Fibroblast of the conjunctiva (primary cell): ENCODE measurements at places on chromosomes 5 and 9.
A peak's percentile ranks its signal among the peaks of the same experiment; 100 is the strongest.

- no peak for DNase-seq
Observed at GRCh38 chr9:128202648-128203023, 543 bp upstream of the DNM1 start.

DNA sequence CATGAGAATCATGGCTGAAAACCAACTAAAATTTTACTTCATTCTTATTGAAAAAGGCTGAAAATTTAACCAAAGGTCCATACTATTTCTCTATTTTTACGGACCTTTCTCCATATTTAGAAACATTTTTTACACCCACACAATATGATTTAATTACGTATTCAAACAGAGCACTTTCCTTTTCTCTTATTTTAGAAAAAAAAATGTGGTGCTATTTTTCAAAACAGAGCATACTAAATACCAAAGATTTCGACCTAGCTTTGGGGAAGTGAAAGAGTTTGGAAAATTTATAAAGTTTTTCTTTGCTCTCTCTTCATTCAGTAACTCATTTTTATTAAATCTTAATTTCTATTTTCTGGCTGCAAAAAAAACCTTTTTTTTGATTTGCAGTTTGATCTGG is 38.1 kb downstream of the RNF145 start:
- DNase-seq, result no peak

DNA sequence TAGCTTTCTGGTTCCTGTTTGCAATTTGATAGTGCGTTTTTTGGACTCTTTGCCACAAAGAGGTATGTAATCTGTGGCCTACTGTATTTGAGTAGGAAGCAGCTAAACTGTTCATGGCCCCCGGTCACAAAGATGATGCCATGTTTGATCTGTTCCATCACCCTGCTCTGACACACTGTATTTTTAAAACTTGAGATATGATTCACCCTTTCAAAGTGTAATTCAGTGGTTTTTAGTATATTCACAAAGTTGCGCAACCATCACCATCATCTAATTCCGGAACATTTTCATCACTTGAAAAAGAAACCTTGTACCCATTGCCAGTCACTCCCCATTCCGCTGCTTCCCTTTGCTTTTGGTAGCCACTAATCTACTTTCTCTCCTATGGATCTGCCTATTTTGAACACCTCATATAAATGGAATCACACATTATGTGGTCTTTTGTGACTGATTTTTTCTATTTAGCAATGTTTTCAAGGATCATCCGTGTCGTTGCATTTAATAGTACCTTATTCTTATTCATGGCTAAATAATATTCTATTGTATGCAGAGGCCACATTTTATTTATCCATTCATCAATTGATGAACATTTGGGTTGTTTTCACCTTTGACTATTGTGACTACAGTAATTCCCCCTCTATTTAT is 141.6 kb downstream of the NR3C1 start:
- peak; percentile 68 for DNase-seq

GRCh38 chr5:81855591-81855990 is 104.7 kb upstream of the SSBP2 start:
- no peak for DNase-seq

DNA sequence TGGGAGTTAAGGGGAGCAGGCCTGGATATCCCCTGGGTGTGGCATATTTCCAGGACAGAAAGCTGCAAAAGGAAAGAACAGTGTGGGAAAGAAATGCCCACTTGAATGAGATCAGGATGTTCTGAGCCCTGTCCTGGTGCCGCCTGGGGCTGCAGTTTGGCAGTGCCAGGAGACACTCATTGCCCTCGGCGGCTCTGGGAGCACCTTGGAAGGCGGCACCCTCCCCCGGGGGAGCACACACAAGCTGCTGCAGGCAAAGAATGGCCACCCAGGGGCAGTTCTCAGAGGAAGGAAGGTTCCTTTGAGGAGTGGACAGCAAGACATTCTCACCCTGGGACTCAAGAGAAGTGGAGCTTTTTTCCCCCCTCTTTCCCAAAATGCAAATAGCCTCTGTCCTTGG is 305.3 kb downstream of the NTRK2 start:
- DNase-seq, result no peak

DNA sequence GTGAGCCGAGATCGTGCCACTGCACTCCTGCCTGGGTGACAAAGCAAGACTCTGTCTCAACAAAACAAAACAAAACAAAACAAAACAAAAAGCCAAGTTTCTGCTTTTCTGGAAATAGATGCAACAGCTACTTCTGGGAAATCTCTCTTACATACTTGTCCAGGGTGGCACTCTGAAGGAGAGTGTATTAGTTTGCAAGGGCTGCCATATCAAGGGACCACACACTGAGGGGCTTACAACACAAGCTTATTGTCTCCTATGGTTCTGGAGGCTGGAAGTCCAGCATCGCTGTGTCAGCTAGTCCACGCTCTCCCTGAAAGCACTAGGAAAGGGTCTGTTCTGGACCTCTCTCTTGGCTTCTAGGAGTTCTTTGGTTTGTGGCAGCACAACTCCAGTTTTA is 277.9 kb upstream of the WWC1 start:
- no peak for DNase-seq

DNA sequence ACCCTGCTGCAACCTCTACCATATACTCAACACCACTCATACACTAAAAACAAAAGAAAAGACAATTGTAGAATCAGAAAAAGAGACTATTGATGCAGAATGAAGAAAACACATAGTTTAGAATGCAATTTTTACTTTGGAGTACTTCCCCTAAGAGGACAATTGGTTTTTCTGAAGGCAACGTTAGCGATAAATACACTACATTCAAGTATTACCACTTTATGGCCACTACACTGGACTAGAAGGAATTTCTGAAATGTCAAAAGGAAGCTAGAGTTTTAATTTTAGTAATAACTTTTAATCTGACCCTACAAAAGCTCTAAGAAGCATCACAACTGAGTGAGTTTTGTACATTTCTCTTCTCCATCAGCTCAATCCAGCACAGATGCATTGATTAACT is 24.7 kb downstream of the PUM3 start:
- no peak for DNase-seq

DNA sequence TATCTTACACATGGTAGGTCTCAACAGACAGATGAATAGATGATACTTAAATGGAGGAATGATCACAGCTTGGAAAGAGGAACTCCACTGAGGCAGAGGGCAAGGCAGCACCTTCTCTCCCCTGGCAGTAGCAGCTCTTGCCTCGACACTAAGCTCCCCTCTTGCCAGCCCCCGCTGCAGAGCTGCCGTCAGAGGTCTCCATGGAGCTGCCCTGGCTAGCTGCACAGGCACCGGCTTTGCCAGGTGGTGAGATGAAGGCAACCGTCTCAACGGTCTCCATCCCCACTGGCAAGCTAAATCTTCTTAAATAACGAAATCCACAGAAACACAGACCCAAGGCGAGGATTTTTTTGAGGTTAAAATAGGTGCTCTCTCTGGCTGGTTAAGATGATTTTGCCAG is 81.2 kb downstream of the CRB2 start:
- no peak for DNase-seq

DNA sequence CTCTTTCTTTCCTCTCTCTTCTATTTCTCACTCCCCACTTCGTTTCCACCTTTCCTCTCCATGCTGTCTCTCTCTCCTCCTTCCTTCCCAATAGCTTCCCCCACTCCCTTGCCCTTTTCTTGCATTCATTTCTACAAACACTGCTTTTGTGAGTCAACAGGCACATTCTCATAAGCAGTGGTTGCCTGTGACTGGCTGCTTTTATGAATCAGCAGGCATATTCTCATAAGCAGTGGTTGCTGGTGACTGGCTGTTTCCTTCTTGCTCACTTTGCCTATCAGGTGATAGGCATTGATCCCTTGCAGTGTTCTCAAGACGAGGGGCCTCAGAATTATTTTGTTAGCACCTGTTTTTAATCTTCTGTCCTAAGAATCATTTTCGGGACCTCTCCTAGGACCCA is 116.1 kb upstream of the ACTBL2 start:
- DNase-seq, result no peak

GRCh38 chr9:81472701-81473100 is 216.6 kb downstream of the TLE1 start:
- no peak for DNase-seq

DNA sequence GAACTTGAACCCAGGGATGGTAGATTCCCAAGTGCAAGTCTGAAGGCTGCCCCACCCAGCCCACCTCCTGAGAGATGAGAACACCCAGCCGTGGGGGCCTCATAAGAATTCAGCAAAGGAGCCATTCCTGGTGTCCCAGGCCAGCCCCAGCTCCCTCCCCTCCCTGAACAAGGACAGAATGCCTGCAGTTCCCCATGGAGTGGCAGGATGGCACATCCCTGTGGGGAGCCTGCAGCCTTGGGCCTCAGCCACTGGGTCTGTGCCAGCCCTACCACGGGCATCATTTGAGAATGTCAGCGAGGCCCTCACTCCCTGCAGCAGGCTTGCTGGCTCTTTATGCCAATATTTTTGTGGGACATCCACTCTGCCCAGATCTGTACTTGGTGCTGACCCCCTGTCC is 36.2 kb upstream of the RAPGEF1 start:
- no peak for DNase-seq

DNA sequence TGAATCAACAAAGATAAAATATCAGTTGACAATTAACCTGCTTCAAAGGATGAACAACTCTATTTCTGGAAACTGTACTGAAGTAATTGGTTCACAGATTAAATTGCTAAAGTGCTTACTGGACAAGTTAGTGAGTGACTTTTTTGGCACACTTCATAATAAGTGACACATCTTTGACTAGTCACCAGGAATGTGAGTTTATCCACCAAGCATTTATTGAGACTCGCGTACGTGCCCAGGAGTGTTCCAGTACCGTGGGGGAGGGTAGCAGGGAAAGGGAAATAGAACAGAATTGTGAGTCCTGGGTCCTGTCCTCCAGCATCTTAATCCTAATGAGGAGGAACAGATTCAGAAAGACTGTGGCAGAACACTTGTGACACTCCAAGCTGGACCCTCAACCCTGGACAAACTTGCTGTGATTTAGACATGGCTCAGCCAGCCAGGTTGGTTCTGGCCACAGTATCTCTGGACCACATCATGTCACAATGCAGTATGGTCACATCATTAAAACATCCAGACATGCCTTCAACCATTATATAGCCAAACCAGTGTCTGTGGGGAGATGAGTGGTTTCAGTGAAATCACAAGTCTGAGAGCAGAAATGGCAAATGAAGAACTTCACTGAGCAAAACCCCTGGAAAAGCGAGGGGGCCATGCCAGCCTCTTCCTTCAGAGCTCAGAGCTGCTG is 623.1 kb downstream of the BNC2 start:
- DNase-seq, result no peak

DNA sequence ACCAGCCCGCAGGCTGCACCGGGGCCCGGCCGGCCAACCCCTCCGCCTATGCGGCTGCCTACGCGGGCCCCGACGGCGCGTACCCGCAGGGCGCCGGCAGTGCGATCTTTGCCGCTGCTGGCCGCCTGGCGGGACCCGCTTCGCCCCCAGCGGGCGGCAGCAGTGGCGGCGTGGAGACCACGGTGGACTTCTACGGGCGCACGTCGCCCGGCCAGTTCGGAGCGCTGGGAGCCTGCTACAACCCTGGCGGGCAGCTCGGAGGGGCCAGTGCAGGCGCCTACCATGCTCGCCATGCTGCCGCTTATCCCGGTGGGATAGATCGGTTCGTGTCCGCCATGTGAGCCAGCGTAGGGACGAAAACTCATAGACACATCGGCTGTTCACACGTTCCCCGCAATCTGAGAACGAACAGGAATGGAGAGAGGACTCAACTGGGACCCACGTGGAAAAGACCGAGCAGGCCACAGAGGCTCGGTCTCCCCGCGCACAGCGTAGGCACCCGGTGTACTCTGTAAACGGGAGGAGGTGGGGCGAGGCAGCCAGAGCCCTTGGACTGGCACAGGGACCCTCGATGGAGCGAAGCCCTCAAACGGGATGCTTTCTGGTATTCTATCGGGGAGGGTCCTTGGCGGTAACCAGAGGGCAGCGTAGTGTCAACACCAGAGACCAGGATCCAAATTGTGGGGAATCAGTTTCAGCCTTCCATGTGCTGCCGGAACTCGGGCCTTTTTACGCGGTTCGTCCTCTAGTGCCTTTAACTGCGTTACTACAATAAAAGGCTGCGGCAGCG is 1.9 kb downstream of the FOXE1 start:
- no peak for DNase-seq

DNA sequence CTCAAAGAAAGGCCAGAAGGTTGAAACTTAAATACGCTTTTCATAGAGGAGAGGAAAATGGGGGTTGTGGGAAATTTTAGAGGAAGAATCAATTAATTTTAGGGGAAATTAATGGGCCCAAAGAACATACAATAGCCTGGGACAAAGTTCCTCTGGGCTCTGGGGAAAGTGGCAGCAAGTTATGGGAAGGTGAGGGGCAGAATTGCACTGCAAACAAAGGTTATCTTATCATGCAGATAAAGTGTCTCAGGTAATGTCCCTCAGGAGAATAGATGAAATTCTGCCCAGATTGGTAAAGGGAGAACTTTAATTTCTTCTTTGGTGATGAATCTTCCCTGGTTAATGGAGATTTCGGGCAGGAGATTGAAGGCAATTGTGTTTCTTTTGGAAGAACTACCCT is 326.1 kb upstream of the SLC24A2 start:
- DNase-seq, result no peak

- no peak for DNase-seq
Observed at GRCh38 chr5:71937921-71938698, 169.2 kb upstream of the MAP1B start.

- no peak for DNase-seq
Observed at GRCh38 chr5:16557477-16557876, 59.3 kb downstream of the RETREG1 start.

DNA sequence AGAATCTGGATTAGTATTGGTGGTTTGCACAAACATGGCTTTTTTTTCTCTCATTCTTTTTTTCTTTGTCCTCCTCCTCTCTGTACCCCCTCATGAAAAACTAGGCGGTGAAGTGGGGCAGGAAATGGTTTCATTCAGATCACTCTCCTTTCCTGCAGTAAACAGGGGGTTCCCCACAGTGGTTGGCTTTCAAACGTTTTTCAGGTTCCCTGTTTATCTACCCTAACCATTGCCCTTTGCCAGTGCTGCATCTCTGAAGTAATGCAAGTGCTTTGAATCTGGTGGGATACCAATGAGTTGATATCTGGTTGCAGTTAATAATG is 29.8 kb downstream of the NR4A3 start:
- DNase-seq, result no peak

DNA sequence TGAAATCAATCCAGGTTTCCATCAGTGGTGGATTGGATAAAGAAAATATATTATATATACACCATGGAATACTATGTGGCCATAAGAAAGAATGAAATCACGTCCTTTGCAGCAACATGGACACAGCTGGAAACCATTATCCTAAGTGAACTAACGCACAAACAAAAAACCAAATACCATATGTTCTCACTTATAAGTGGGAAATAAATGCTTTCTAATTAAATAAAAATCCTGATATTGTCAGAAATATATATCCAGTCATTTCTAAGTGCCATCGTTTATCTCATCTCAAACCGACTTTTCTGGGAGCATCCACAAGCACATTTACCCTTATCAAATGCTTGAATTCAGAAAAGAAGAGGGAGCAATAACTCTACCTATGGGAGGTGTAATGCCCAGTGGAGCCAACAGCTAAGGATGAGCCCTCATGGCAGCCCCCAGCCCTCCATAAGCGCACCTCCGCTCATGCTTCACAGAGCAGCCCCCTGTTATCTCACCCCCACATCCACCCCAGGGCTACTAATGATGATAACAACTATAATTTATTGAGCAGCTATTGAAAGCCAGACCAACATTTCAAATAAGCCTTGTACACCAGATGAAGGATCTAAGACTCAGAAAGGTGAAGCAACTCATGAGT is 101.7 kb upstream of the SPOCK1 start:
- no peak for DNase-seq
